Psoas muscle (tissue), 8 donors: ENCODE measurements at places on chromosomes 12 and 14. TPM values are rescaled to one million over a fixed set of nuclear protein-coding genes. Genes with fewer than 3 reads are reported as not detected.

CDKL1 gene
- 4.5 TPM for total RNA-seq

- peak; percentile 77 for DNase-seq
Observed at GRCh38 chr12:125861299-125862281, 796.4 kb downstream of the AACS start.

- DNase-seq, result no peak
Observed at GRCh38 chr14:38145142-38145541, 62.6 kb upstream of the SSTR1 start.

SLC25A47 gene
- total RNA-seq, result 0.12 TPM

DNA sequence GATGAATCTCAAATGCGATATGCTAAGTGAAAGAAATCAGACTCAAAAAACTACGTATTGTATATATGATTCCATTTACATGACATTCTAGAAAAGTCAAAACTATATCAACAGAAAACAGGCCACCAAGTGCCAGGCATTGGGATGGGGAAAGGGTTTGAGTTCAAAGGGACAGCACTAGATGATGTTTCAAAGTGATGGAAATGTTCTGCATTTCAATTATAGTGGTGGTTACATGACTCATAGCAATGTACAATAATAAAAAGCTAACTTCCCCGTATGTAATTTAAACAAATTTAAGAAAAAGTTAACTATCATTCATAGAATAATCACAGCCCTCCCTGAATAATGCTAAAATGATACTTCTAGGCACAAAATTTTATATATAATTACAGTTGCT is 13.5 kb downstream of the HECTD1 start:
- DNase-seq, result no peak

- DNase-seq, result no peak
Observed at GRCh38 chr12:12835378-12836146, 22.4 kb downstream of the DDX47 start.

DNA sequence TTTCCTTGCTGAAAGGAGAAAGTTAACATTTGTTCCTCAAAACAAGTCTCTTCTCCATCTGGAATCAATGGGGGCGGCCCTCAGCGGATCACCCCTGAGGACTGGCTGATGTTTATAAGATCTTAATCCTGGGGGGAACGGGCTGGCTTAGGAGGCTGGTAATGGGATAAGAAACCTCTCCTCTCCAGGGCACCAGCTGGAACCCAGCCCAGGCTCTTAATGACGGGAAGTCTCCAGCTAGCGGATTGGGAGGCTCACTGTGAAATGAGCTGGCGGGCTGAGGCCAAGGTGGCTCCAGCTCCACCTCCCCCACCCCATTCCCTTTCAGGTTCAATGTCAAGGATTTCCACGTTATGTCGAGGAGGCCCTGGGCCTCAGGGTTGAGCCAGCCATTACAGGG is 1133.0 kb downstream of the VRK1 start:
- DNase-seq, result no peak

- DNase-seq, result peak; percentile 34
Observed at GRCh38 chr12:116924558-116925453, 14.1 kb downstream of the FBXW8 start.

DNA sequence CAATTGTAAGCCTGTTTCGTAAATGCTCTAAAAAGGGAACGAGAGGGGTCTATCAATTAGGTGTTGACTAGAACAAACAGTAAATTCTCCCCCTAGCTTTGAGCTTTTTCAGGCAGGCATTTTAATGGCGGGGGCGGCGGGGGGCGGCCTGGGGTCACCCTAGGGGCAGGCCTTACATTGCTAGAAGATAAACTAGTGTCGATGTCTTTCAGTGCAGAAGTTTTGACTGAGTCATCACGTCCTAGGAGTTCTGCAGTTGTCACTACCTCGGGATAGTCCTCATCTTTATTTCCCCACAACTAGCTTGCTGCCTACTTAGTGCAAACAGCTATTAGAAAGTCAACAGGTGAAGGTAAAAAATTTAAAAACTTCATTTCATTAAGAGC is 1.6 kb downstream of the ATP6V1D start:
- no peak for DNase-seq
